Pons (tissue), 1 donor: ENCODE measurements at places on chromosomes 1 and 21.

DNA sequence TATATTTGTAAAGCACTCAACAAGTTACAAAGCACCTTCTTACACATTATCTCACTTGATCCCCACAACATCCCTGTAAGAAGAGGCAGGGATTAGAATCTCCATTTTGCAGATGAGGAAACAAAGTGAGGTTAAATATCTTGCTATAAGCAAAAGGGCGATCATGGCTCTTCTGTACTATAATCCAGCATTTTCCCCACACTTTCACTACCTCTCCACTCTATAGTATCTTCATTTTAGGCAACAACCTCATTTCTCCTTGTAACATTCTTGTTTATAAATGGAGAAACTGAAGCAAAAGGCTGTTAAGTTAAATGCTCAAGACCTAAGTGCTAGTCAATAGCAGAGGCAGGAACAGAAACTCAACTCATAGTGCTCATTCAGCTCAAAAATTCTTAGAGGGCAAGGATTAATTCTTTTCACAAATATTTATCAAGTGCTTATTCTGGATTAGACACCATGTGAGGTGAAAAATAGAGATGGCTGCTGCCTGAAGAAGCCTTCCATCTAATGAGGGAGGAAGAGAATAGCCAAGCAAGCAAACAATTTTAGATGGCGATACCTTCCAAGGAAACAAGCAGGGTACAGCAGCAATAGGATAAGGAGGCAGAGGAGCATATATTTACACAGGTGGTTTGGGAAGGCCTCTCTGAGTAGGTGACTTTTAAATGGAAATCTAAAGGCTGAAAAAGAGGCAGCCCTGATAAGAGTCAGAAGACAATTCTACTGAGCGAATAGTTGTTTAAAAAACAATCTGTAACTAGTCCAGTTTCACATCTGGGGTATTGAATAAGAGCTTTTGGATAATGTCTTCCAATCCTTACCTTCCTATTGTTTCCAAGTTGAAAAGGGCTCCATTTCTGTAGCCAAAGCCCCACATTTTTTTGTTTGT, 3.5 kb downstream of the ERRFI1 start:
- peak; percentile 47 for DNase-seq

DNA sequence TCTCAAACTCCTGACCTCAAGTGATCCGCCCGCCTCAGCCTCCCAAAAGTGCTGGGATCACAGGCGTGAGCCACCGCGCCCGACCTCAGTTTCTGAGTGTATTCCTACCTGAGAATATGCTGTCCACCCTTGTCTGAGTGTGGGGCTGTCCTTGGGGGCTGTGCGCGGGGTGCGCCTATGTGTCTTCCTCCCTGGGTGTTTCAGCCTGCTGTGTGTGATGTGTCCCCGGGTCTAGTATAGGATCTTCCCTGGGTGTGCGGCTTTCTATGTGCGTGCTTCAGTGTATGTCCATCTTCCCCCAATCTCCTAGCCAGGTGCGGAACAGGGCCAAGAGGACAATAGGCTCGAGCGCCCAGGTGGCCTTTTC, 8.3 kb upstream of the ID3 start:
- DNase-seq = no peak

- DNase-seq = no peak
These were observed 39.5 kb upstream of the EDARADD start for GRCh38 chr1:236354330-236355147.

- DNase-seq = peak; percentile 87
These were observed 34.2 kb downstream of the SYF2 start for GRCh38 chr1:25197982-25198662.

DNA sequence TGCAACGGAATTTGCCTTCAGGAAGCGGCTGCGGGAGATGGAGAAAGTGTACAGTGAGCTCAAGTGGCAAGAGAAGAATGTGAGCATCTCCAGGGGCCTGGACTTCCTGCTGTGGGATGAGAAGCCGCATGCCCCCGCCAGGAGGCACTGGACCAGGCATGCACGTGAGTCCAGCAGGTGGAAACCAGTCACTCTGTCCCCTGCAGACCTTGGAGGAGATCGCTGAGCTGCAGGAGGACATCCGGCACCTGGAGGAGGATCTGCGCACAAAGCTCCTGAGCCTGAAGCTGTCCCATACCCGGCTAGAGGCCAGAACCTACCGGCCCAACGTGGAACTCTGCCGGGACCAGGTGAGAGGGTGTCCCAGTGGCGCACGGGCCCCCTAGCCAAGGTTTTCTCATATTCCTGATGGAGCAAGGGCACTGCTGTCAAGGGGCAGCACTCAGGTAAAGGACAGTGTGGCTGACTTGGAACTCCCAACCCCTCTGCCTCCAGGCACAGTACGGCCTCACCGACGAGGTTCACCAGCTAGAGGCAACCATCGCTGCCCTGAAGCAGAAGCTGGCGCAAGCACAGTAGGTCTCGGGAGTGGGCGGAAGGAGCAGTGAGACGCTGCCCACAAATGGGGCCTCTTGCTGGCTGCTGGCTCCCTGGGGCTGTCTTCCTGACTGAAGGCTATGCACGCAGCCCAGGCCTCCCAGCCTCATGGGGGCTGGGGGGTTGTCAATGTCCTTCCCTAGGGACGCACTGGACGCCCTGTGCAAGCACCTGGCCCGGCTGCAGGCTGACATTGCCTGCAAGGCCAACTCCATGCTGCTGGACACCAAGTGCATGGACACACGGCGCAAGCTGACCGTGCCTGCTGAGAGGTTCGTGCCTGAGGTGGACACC, 1.2 kb upstream of the ADPRS start:
- DNase-seq = no peak

GRCh38 chr1:4745560-4745959, 91.2 kb downstream of the AJAP1 start:
- no peak for DNase-seq

GRCh38 chr1:64536836-64537490, 67.0 kb downstream of the CACHD1 start:
- no peak for DNase-seq

DNA sequence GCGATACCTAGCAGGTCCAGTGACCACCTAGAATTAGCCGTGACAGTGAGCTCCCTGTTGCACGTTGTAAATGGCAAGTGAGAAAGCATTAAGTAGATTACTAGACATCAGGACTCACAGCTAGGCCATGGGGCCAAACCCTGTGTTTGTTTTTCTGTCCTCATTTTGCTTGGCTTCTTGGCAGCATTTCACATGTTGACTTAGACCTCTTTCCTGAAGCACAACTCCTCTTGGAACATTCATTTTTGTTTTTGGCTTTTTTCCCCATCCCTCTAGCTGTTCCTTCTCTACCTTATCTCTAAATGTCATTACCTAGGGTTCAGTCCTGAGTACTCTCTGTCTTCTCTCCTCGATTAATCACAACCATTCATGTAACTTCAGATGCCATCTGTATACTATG, 16.9 kb upstream of the PTPN14 start:
- DNase-seq = no peak

DNA sequence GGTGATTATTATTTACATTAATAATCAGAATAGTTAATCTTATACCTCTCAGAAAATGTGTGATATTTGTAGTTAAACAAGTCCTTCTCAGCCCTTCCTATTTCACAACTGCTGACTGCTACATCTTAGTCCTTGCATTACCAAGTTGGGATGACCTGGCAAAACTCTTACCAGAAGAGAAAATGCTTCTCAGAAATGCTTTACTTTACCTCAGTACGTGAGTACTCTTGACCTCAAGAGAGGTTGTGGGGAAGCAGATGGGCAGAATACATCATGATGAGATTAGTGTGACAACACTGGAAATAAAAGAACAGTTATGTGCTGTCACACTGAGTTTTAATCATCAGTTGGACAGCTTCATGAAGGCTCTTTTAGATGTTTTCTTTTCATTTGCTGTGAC, 16.2 kb downstream of the CFAP126 start:
- DNase-seq = no peak

GRCh38 chr1:218466341-218467010, 121.3 kb downstream of the TGFB2 start:
- DNase-seq = no peak

DNA sequence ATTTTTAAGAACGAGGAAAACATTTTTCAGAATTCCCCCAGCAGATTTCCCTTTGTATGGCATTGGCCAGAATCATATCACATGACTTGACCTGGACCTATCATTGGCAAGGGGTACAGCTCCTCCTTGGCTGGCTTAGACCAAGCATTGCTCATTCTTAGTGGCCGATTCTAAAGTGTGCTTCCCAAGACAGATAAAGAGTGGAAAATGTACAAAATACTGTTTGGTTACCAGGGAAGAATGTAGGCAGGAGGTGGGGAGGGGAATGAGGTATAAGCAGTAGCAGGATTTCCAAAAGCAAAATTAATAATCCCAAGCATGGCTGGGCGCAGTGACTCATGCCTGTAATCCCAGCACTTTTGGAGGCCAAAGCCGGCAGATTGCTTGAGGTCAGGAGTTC, 75.6 kb upstream of the KRTAP11-1 start:
- DNase-seq = no peak

- DNase-seq = no peak
These were observed 98.1 kb downstream of the CLIC6 start for GRCh38 chr21:34766862-34767261.

- no peak for DNase-seq
These were observed 2.6 kb upstream of the GNG5 start for GRCh38 chr1:84509029-84509428.

DNA sequence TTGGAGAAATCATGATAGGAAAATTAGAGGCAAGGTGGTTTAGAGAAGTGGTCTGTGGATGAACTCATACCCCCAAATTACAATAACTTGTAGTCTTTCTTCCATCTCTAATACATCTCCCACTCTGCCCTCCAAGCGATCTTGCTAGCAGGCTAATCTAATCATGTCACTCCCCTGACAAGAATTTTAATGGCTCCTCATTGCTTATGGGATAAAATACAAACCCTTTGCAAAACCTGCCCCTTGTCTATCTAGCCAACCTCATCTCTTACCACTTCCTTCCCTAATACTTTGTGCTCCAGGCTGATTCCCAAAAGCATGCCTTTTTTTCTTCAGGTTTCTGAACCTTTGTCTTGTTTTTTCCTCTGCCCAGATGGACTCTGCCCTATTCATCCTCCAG, 71.3 kb upstream of the LRRN2 start:
- no peak for DNase-seq
